CD4-positive, CD25-positive, alpha-beta regulatory T cell (primary cell): ENCODE measurements at places on chromosomes 4 and X.

GRCh38 chr4:130985371-130985770 is 1889.4 kb downstream of the C4orf33 start:
- no peak for DNase-seq

DNA sequence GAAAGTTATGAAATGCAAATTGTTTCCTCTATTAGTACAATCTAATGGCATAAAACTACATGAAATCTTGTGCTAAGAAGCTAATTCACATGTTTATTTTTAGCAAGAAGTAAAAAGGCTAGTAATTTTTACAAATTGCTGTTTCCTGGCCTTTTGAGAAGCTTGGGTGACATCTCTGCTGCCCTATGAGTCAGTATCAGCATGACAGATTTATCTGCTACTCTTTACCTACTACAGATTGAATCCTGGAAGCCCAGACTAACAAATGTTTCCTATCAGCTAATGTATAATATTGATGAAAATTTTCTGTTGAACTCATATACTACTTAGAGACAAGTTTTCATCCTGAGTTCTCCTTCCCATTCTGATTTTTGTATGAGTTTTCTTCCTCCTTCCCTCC is 232.4 kb downstream of the DCTD start:
- DNase-seq, result no peak

GRCh38 chrX:103949506-103949905 is 12.9 kb upstream of the TMSB15B start:
- no peak for DNase-seq

GRCh38 chr4:135418353-135418752 is 1216.8 kb upstream of the PABPC4L start:
- no peak for DNase-seq

DNA sequence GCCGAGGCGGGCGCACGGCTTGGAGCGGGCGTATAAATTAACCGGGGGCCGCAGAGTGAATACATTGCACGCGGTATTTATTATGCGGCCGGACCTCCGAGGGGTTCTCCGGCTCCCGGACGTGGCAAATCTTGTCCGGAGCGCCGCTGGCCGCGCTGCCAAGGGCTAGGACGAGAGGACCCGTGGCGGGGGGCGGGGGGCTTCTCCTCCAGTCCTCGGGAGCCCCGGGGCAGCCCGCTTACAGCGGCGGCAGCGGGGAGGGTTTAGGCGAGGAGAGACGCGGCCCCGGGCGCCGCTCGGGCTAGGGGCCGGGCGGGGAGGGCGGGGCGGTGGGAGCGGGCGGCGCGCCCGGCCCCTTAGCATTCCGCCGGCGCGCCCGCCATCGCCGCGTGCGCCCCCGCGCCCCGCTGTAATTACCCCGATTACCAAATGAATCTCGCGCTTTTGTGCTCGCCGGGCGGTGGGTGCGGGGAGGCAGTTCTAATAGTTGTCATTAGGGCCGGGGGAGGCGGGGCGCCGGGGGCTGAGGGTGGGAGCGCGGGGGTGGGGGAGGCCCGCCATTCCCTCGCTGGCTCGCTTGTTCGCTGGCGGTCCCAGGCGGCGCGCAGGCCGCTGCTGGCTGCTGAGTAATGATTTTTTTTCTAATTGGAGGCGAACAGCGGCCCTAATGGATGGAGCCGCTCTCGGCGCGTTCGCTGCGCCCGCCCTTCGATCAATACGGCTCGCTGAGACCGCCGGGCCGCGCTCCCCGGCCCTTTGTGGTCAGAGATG is 276.6 kb downstream of the BCOR start:
- DNase-seq, result no peak

- no peak for DNase-seq
These were observed 23.3 kb downstream of the NRK start for GRCh38 chrX:105845631-105846030.

GRCh38 chrX:123184219-123184865 is at the start of gene GRIA3:
Gene GRIA3 (plus strand): TSS chrX:123184278. CDS start chrX:123184536, 258 bp downstream.
- DNase-seq, result no peak

DNA sequence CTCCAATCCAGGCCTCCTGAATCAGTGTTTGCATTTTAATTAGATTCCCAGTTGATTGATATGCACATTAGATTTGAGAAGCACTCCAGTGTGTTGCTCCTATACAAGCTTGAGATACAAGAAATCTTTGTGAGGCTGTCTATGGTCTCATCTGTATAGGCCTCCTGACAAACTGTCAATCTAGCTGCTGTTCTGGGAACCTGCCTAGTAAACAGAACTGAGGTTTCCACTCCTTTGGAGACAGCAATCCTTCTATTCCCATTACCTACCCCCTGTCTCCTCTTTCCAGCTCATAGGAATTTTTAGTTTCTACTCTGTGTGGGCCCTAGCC is 306.1 kb upstream of the EMCN start:
- no peak for DNase-seq

DNA sequence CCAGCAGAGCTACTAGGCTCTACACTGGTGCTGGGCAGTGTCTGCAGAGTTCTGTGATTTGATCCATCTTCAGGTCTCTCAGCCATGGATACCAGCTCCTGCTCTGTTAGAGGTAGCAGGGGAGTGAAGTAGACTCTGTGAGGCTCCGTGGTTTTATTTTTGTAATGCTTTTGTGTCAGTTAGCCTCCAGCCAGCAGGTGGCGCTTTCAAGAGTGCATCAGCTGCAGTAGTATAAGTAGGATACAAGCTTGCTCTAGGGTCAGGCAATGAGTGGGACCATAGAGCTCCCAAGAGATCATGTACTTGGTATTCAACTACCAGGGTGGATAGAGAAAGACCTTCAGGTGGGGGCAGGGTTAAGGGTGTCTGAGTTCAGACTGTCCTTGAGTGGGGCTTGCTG is 362.5 kb upstream of the TRAM1L1 start:
- no peak for DNase-seq

DNA sequence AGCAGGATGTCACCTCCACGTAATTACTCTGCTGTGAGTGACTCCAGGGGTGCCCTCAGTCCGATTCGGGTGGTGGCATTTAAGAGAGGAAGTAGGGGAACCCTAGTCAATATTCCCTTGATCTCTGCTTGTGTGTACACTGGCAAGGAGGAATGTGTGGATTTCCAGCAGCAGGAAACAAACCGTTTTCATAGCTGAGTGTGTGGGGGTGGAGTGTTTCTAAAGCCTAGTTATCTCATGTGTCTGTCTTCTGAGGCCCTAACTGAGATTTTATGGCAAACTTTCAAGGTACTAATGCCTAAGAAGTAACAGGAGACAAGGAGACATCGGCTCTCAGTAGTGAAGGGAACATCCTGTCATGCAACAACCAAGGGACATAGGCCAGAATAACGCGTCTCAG is 6.6 kb upstream of the CLDN24 start:
- DNase-seq, result no peak

DNA sequence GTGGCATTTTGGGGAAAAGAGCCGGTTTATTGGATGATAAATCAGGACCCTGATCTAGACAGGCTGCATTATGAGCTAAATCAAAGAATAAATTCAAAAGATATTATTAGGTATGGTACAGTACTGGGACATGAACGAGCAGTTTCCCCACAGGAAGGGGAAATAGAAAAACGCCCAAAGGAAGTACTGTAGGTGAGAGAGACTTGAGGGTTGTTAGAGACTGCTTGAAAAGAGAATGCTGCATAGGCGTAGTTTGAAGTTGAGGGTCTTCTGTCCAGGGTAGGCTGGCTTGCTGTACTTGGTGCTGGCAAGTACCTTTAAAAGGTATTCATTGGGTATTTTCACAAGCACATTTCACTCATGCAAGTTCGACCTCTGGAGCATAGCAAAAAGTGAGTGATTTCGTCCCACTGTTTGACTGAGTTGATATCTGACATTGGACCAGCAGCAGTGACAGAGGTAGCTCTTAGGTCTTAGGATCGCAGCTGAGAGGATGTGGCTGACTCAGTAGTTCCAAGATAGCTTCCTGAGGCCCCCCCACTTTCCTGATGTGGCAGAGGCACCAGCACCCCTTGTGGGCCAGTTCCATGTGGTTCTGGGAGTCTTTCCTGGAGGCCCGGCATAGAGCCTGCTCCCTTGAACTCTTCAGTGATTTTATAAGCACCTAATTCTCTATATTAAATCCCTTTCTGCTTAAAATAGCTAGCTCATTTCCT is 64.3 kb downstream of the TMEM131L start:
- peak; percentile 57 for DNase-seq

DNA sequence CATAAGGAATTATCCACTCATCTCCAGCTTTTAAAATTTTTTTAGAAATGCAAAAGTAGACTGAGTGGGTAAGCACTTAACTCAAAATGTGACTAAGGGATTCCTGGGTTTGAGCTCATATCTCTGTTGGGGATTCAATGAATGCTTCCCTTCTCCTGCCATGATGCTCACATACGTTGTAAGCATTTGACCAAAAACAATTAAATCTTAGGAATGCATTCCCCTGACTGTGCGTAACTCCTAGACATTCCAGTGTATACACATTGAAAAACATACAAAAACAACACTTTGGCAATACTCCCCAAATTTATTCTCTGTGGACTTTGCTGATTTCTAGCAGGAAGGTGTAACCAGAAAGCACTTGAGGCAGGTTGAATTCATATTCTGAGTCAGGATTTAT is 29.8 kb downstream of the SPANXA2 start:
- no peak for DNase-seq

DNA sequence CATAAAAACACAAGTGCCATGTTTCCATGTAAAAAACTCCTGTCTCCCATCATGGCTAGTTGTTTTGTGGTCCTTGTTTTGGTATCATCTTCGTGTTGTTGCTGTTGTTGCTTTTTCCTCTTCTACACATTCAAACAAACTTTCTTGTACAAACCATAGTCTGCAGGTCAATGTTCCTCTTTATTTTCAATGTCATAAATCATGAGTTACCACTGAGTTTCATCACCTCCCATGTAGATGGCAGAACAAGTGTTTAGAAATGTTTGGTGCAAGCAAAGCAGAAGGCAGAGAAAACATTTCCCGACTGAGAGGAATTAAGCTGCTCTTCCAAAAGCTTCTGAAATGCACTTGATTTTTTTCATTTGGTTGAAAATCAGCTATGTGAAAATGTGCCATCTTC is 166.0 kb downstream of the ANTXR2 start:
- no peak for DNase-seq

GRCh38 chr4:76305971-76306881 is at the start of gene STBD1:
Gene STBD1 (plus strand): TSS chr4:76306733. CDS start chr4:76306770, 37 bp downstream.
- peak; percentile 2 for DNase-seq

DNA sequence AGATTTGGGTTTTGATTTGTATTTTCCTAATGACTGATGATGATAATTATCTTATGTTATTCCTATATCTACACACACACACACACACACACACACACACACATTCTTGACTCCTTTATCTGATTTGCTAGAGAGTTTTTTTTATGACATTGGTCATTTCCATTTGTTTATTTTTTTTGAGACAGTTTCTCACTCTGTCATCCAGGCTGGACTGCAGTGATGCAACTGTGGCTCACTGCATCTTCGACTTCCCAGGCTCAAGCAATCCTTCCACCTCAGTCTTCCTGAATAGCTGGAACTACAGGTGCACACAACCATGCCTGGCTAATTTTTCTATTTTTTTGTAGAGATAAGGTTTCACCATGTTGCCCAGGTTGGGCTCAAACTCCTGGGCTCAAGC is 6.7 kb downstream of the ZNF81 start:
- DNase-seq, result no peak

- no peak for DNase-seq
These were observed 322.9 kb downstream of the ANKRD50 start for GRCh38 chr4:124389591-124389990.

GRCh38 chr4:132642016-132642817 is 506.9 kb upstream of the PCDH10 start:
- no peak for DNase-seq

GRCh38 chrX:45689971-45690370 is 489.3 kb upstream of the DIPK2B start:
- DNase-seq, result no peak

DNA sequence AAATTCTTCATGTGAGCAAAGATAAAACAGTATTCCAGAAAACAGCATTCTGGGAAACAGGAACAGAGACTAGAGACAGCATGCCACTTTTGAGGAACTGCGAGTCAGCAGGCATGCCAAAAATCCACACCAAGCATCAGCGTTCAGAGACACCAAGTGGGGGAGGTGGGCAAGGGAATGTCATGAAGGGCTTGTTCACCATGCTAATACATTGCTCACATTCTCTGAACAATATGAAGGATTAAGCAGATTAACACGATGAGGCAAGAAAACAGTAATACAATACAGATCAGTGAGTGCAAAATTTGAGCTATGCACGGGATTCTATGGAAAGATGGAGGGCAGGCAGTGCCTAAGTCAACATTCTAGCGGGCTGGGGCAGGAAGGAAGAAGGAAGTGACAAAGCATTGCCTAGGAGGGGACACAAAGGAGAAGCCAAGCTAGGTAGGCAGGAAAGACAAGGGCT is 278.3 kb downstream of the FBXW7 start:
- no peak for DNase-seq

DNA sequence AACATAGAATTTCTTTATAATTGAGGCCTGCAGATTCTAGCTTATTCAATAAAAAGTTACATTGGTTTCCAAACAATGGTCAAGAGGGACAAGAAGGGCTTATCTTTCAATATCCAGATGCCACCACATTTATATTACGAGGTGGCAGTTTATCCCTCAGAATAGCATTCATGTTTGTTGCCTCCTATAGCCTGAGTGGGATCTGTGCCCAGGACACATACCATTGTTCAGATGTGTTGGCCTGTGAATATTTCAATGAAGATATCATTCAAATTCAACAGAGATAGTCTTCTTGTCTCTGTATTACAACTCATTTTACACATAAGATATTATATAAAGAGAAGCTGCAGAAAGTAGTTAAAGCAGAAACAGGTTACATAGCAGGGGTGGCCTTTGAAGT is 20.5 kb downstream of the GLRB start:
- DNase-seq, result no peak

GRCh38 chr4:127732623-127733328 is 2.6 kb downstream of the SLC25A31 start:
- DNase-seq, result peak; percentile 11

- DNase-seq, result no peak
These were observed 93.9 kb downstream of the MID1 start for GRCh38 chrX:10526451-10526850.

DNA sequence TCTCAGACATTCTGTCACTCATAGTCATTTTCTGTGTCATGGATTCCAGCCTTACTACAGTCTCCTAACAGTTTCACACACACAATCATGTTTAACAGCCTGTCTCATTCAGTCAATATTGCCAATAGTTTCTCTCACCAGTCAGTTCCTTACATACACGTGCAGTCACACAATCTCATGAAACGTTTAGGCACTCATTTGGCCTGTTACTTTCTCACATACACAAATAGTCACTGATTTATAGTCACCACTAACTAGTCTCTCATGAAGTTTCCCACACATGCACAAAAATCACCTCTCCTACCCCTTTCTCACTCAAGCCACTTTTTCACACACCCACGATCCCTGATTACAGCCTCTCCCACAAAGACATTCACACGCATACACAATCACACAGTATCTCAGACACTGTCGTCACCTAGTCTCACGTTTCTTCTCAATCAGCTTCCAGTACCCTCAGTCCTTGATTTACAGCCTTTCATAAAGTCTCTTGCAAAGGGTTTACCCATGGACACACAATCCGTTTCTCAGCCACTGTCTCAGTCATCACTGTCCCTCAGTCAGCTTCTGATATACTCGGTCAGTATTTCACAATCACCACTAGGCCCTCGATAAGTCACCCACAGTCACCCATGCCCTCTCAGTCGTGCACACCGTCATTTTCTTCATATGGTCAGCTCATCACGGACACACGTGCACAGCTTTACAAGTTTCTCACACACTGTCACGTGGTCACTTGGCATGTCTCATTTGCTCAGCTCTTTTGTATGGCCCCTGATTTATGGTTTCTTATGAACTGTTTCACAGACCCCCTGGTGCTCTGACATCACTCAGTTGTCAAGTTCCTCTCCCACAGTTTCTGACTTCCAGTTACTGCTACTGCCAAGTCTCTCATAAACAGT is 4.2 kb upstream of the CFP start:
- no peak for DNase-seq
